ENCODE measurements at places on chromosomes 13 and 19.
A peak's percentile ranks its signal among the peaks of the same experiment; 100 is the strongest.

DNA sequence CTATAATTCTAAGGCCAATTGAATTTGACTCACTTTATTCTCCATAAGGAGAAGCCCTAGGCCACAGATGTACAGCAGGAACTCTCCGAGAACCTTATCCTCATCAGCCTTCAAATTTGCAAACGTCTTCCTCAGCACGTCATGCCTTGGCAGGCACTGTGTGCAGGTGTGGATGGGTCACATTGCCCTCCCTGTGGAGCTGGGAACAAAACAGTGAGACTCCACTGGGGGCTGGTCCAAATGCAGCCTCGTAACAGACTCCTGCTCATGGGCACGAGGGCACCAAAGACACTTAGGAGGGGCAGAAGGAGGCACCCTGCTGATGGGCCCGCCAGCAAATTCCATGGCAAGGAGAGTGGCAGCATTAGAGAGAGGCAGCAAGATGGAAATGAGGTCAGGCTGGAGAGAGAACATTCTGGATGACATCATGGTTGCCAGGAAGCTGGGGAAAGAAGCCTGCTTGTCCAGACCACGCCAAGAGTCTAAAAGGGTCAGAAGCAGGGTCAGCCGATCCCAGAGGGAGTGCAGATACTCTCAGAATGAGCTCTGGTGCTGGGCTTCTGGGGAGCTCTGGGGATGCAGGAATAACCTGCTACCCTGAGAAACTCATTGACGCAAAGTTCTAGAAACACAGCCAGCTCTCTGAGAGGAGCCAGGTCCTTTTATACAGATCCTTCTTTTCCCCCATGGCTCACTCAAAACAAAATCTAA is 242.2 kb downstream of the B3GLCT start:
- DNase-seq = no peak

- no peak for DNase-seq
These were observed 4.9 kb downstream of the LIPE start for GRCh38 chr19:42422092-42422900.

DNA sequence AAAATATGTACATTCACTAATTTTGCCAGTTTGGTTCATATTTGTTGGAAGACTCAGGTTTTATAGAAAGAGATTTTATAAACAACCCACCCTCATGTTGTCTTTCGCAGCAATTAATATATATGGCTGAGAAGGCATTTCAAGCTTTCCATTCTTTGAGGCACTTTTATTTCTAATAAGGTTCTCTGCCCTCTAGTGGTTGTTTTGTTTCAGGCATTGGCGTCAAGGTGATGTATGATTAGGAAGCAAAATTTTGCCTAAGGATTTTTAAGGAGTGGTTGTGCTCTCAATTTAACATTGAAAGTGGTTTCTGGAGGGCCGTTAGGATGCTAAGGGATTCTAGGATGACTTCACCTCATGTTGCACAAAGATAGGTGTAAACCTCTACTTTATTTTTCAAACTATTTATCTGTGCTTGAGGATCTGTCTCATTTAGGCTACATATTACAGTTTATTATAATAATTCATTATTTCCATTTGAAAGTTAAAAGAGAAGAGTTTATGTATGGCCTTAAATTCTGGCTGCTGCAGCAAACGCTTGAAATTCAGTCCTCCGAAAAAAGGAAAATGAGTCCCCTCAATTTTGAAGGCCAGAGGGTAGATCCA is 35.9 kb downstream of the OXGR1 start:
- DNase-seq = no peak

DNA sequence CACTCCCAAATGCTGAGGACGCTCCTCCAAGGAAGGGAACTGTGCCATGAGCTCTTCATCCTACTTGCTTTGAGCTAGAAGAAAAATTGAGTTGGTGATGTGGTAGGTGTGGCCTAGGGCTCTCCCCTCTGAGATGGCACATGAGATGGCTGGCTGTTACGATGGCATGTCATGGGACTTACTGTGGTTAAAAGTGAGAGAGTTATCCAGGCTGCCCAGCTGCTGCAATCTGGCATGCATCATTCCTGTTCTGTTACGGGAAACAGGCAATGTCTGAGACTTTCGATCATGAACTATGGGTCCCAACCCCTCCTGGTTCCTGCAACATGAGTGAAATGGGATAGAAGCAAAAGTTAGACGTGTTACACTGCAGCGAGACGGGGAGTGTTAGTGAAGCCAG is 93.3 kb upstream of the SLC15A1 start:
- DNase-seq = no peak

DNA sequence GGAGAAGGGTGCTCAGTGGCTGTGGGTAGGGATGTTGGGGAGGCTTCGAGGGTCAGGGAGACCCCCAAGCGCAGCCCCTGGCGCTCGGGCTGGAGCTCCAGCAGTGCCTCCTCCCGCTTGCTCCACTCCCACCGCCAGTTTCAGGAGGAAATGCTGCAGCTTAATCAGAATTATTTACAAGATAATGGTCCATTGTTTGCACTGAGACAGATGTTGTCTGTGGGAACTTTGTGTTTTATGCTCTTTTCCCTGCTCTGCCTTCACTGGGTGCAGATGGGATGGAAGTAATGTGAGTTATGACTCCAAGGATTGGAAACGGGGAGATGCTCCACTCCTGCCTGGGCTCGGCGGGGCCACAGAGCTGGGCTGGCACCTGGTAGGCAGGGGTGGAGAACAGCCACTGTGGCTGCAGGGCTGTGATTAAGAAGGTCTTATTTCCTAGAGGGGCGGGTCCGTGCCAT is 192.4 kb downstream of the ZNF536 start:
- no peak for DNase-seq

GRCh38 chr13:24381541-24382265 is 72.3 kb downstream of the C1QTNF9 start:
- no peak for DNase-seq

GRCh38 chr19:10862561-10863106 is 8.7 kb upstream of the CARM1 start:
- no peak for DNase-seq

GRCh38 chr19:55670280-55671053 is 4.6 kb upstream of the EPN1 start:
- DNase-seq = no peak

- no peak for DNase-seq
These were observed 324.9 kb downstream of the UQCRFS1 start for GRCh38 chr19:28887920-28888618.

DNA sequence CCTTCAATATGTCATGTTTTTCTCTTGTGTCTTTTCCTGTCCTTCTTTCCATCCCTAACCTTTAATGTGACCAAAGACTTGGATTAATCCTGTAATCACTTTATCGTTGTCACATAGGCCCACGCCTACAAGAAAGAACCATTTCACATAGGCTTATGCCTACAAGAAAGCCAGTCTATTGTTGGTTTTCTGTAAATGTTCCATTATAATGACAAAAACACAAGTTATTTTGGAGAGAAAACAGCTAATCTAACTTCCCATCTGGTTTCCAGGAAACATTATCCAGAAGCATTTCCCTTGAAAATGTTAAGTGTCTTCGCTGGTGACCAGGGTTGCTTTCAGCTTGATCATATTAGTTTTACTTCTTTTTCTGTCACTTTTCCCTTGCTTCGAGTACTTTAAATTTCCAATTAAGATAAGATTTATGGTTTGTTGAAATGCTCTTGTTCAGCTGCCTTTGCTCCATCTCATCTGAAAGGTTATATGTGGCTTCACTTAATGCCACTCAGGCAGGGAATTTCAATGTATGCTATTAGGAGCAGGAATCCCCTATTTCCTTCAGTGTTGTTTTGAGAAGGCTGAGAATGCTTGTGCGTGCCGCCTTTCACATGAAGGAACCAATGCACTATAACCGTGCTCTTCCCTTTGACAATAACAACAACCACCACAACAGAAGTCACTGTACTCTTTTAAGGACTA is 708.2 kb downstream of the EFNB2 start:
- DNase-seq = no peak

DNA sequence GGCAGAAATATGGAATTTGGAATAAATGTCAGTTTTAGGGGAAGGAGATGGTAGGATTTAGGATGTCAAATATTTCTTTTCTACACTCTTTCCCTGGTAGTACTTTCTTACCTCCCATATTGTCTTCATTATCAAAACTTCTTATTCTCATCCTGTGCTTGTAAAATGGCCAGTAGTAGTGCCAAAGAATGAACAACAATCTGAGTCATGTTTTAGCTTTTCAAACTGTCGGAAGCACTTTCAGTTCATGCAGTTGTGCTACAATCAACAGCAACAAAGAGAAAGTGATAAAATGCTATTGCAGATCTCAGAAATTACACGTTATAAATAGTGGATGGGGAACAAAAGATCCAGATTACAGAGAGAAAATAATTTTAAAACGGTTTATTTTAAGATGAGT is 193.7 kb upstream of the RXFP2 start:
- DNase-seq = no peak

DNA sequence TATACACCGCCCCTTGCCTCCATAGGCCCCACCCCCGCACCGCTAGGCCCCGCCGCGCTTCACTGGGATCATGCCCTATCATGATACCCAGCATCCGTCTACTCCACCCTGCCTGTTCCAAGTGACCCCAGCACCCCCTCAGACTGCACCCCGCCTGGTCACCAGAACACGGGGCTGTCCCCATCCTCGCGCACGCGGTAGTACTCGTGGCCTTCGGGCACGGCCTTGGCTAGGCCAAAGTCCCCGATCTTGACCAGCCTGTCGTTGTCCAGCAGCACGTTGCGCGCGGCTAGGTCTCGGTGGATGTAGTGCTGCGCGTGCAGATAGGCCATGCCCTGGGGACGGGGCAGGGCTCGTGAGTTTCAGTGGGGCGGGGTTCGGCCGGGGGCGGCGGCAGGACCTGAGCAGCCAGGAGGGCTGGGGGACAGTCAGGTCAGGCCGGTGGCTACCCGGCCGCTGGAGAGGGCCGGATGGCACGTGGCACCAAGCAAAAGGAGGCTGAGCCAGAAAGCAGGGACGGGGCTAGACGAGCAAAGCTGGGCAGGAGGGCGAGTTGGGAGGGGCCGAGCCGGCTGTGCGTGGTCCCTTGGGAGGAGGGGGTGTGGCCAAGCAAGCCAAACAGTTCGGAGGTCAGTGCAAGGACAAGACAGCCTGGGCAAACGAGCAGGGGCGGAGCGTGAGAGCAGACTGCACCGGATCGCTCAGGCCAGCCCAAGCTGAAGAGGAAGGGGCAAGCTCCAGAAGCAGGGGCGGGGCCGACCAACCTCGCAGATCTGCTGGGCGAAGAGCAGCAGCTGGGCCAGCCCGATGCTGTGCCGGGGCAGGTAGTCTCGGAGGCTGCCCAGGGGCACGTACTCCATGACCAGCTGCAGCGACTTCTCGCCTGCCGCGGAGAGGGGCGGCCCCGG is 13.6 kb upstream of the ICAM3 start:
- DNase-seq = no peak

DNA sequence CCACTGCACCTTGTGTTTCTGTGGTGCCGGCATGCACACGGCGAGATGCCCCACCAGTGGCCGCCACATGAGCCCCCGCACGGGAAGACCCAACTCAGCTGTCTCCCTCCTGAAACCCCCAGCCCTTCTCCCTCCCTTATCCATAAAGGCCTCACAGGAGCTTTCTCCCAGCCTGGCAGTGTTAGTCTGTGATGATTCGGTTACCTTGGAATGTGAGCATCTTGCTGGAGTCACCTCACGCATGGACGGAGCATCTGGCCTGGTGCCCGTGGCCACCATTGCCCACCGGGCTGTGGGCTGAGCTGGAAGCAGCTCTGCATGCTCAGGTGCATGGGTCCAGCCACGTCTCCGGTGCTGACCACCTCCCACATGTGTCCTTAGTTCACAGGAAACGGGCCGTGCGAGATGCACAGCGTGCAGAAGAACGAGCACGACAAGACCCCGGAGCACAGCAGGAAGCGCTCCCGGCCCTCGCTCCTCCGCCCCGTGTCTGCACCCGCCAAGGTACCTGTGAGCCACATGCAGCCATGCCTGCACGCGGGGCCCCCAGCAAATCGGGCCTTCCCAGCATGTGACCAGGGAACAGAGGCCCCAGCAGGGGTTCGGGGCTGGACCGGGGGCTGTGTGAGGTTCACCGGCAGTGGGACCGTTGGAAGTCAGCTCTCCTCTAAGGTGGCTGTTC is 22.0 kb downstream of the SIN3B start:
- DNase-seq = no peak

DNA sequence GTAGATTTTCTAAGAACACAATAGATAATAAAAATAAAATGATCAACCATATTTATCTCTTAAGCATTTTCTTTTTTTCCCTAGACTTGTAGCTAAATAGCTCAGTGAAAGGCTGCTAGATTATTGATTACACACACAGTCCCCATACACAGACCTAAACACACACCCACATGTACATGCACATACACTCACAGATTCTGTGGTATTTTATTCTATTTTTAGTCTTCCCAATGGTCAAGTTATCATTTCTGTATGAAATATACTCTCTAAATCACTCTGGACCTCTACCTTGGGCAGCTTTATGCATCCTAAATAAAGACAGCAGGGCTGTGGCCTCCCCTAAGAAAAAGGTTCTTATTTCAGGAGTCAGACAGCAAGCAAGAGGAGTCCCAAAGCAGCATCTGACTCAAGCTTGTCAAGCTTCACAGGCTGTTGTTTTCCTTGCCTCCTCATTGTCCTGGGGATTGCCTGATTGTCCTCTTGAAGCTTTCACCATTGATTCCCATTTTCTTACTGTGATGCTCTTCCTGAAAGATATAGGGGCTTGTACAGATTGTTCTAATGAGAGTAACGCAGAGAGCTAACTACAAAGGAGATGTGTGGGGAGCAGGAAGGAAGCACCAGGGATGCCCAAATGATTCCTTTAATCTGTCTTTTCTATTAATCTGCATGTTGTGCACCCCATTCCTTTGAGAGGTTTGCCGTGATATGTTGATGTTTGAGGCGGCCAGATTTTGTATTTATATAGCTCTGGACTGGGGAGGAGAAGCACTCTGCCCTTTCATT is 986.5 kb downstream of the PCDH17 start:
- no peak for DNase-seq

GRCh38 chr13:26813980-26814348 is 53.4 kb upstream of the GPR12 start:
- DNase-seq = no peak

DNA sequence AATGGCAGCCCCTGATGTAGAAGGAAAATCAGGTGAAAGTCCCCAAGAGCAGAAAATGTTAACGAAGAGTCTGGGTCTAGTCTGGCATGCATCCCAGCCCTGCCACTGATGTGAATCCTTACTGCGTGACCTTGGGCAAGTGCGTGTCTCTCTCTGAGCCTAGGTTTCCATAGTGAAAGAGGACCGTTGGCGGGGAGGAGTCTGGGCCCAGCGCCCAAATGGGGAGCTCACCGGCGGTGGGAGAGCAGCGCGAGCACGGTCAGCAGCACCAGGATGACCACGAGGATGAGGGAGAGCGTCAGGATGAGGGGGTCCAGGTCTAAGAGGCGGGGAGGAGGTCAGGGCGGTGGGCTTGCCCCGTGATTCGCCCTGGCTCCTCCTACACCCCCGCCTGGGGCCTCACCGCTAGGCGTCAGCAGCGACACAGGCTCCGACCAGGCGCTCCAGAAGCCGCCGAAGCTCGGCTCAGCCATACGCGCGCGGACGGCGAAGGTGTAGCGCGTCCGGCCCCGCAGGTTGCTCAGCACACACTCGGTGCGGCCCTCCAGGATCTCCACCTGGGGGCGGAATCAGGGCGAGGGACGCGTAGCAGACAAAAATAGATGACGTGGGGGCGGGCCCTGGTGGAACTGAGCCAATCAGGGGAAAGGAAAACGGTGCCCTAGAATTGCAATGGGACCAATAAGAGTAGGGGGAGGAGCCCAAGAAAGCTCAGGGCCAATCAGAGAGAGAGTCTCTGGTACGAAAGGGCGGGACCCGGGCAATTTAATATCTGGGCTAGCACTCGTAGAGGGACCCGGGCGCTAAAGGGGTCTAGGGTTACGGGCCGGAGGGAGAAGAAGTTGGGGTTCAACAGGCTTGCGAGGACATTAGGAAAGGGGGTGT is 3.2 kb downstream of the EPOR start:
- peak; percentile 92 for DNase-seq
